ENCODE measurements at places on chromosomes 11 and 22. TPM values are rescaled to one million over a fixed set of nuclear protein-coding genes. Genes with fewer than 3 reads are reported as not detected.

DNA sequence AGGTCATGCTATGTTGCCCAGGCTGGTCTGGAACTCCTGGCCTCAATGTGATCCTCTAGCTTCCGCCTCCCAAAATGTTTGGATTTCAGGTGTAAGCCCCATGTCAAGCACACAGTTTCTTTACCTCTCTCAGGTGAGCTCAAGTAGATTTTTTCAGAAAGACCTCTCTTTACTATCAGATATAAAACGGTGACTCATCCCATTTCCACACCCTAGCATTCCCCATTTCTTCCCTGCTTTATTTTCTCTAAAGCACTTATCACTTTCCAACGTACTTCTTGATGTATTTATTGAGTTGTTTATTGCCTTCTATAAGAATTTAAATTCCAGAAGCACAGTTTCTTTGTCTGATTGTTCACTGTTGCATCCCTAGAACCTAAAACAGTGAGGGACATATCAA is 3.7 kb downstream of the TSG101 start:
- peaks cover 6% of the 10 kb centered on the region for H3K36me3 ChIP-seq
- H3K27me3 ChIP-seq: no peaks in the 10 kb centered on the region
- no peak for DNase-seq
- H3K27ac ChIP-seq: no peak overlapping the region
- H3K4me3 ChIP-seq: no peak overlapping the region

The TYR gene
- total RNA-seq: not detected

The LYVE1 gene
- not detected for total RNA-seq

The MPPED2 gene
- 25.9 TPM for total RNA-seq

- H3K4me1 ChIP-seq: peaks cover 8% of the 10 kb centered on the region
- H3K27ac ChIP-seq: peak overlapping the region; percentile 94
- no peaks in the 10 kb centered on the region for H3K27me3 ChIP-seq
- H3K36me3 ChIP-seq: peaks cover 79% of the 10 kb centered on the region
- H3K4me3 ChIP-seq: peak overlapping the region; percentile 89
- no peak for DNase-seq
Observed at GRCh38 chr22:30970356-30970746, 1.3 kb downstream of the TUG1 start.

- H3K4me1 ChIP-seq: peaks cover 21% of the 10 kb centered on the region
- no peaks in the 10 kb centered on the region for H3K27me3 ChIP-seq
- H3K27ac ChIP-seq: peak overlapping the region; percentile 99
- no peak for DNase-seq
Observed at GRCh38 chr22:41446057-41446501, 522 bp downstream of the TOB2 start.

GRCh38 chr11:131038597-131038996 is 122.3 kb upstream of the SNX19 start:
- no peak for DNase-seq
- peaks cover 21% of the 10 kb centered on the region for H3K27me3 ChIP-seq
- H3K4me1 ChIP-seq: peaks cover 5% of the 10 kb centered on the region
- no peak overlapping the region for H3K4me3 ChIP-seq

GRCh38 chr11:111520560-111520959 is 6.0 kb downstream of the HOATZ start:
- H3K27me3 ChIP-seq: peaks cover 3% of the 10 kb centered on the region
- H3K36me3 ChIP-seq: no peaks in the 10 kb centered on the region
- no peak overlapping the region for H3K4me3 ChIP-seq
- DNase-seq: no peak
- H3K4me1 ChIP-seq: no peaks in the 10 kb centered on the region

The PRODH gene
- total RNA-seq: 6.4 TPM

The BIK gene
- 1.9 TPM for total RNA-seq

The MS4A6E gene
- total RNA-seq: not detected

- H3K4me3 ChIP-seq: no peak overlapping the region
- peaks cover 13% of the 10 kb centered on the region for H3K27me3 ChIP-seq
- no peak for DNase-seq
- no peaks in the 10 kb centered on the region for H3K36me3 ChIP-seq
- no peak overlapping the region for H3K27ac ChIP-seq
Observed at GRCh38 chr11:118068206-118068944, 8.5 kb upstream of the TMPRSS4 start.

The OR4A15 gene
- not detected for total RNA-seq

DNA sequence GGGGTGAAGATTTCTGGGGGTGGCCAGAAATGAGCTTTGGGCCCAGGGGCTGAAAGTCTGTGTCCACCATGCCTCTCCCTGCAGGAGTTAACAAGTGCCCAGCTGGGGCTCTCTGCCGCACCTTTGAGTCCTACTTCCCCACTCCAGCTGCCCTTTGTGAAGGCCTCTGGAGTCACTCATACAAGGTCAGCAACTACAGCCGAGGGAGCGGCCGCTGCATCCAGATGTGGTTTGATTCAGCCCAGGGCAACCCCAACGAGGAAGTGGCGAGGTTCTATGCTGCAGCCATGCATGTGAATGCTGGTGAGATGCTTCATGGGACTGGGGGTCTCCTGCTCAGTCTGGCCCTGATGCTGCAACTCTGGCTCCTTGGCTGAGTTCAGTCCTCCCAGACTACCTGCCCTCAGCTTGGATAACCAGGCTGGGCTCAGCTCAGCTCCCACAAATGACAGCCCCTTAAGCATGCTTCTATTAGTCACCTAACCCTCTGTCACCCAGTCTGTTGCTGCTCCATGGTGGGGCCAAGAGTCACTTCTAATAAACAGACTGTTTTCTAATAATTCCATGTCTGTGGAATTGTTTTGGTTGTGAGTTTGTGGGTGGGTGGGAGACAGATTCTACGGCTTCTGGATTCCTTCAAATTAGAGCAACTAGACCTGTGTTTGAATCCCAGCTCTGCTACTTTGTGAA is 3.0 kb upstream of the INPPL1 start:
- no peak for DNase-seq
- H3K36me3 ChIP-seq: no peaks in the 10 kb centered on the region
- peaks cover 22% of the 10 kb centered on the region for H3K4me1 ChIP-seq
- H3K27ac ChIP-seq: no peak overlapping the region
- H3K4me3 ChIP-seq: no peak overlapping the region

GRCh38 chr11:60933416-60934123 is 9.3 kb downstream of the TMEM132A start:
- H3K27ac ChIP-seq: no peak overlapping the region
- H3K27me3 ChIP-seq: no peaks in the 10 kb centered on the region
- peaks cover 16% of the 10 kb centered on the region for H3K36me3 ChIP-seq

The KCNK4 gene
- total RNA-seq: not detected

DNA sequence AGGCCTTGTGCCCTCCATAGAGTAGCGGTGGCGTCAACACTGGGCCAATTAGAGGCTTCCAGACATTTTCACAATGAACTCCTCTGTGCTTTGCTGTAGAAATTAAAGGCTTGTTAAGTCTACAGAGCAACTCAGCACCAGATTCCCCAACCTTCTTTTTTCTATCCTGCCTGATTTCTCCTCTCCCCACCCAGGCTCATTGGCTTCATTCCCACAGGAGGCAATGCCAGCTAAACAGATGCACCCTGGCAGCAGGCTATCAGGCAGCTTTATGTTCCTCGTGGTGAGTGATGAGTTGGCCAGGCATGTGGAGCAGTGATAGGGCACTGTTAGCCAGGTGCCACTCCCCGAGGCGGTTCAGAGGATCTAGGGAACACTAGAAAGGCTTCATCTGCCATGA is 4.8 kb downstream of the DIXDC1 start:
- H3K27ac ChIP-seq: no peak overlapping the region
- no peak for DNase-seq
- H3K4me1 ChIP-seq: peaks cover 22% of the 10 kb centered on the region

The MTFP1 gene
- total RNA-seq: 16.6 TPM

GRCh38 chr11:15871904-15872626 is 484.3 kb downstream of the SOX6 start:
- no peaks in the 10 kb centered on the region for H3K36me3 ChIP-seq
- no peak for DNase-seq
- H3K4me1 ChIP-seq: no peaks in the 10 kb centered on the region
- no peaks in the 10 kb centered on the region for H3K27me3 ChIP-seq
- H3K4me3 ChIP-seq: no peak overlapping the region
- H3K27ac ChIP-seq: no peak overlapping the region

DNA sequence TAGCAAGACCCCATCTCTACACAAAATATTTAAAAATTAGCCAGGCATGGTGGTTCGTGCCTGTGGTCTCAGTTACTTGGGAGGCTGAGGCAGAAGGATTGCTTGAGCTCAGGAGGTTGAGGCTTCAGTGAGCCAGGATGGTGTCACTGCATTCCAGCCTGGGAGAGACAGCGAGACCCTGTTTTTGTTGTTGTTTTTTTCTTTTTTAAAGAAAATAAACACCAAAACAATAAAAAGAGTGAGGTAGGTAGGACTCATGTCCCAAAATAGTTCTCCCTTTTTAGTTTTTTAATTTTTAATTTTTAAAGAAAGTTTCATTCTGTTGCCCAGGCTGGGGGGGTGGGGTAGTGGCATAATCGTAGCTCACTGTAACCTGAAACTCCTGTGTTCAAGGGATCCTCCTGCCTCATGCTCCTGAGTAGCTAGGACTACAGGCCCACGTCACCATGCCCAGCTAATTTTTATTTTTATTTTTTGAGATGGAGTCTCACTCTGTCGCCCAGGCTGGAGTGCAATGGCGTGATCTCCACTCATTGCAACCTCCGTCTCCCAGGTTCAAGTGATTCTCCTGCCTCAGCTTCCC is 25.5 kb upstream of the MALAT1 start:
- no peaks in the 10 kb centered on the region for H3K27me3 ChIP-seq
- no peak for DNase-seq
- H3K36me3 ChIP-seq: no peaks in the 10 kb centered on the region
- H3K4me1 ChIP-seq: peaks cover 21% of the 10 kb centered on the region

The OR51B4 gene
- not detected for total RNA-seq

The CALCA gene
- 0.57 TPM for total RNA-seq

DNA sequence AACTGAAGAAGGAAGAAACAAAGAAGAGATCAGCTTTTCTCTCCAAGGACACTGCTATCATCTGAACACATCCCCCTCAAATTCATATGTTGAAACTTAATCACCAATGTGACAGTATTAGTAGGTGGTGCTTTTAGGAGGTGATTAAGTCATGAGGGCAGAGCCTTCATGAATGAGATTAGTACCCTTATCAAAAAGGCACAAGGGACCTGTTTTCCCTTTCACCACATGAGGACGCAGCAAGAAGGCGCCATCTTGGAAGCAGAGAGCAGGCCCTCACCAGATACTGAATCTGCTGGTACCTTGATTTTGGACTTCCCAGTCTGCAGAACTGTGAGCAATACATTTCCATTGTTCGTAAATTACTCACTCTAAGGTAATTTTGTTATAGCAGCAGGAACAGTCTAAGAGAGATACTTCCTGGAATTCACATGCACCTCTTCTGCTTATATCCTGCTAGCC is 20.9 kb upstream of the CREB3L1 start:
- H3K4me3 ChIP-seq: no peak overlapping the region
- H3K27ac ChIP-seq: no peak overlapping the region
- DNase-seq: no peak
- H3K27me3 ChIP-seq: no peaks in the 10 kb centered on the region

DNA sequence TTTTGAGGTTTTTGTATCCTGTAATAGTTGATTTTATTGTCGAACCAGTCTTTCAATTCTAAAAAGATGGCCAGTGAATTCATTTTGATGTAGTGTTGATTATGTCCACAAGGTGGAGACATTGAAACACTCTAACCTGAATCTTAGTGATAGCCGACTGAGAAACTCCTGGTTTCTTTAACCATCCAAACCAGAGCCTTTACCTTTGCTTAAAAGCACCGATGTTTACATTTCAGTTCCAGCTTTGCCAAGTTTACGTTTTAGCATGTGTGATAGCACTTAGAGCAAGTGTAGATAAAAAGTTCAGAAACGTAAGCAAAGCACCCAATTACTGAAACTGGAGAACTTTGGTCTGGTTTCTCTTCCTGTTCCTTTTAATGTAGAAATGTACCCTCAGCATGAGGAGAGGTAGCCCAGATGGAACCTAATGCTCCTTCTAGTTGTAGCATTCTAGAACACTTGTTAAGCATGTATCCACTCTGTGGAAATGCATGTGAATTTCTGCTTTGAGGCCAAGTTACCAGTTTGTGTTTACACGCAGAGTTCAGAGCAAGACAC is 208.6 kb downstream of the DBX1 start:
- H3K36me3 ChIP-seq: peaks cover 3% of the 10 kb centered on the region
- no peak for DNase-seq
- peaks cover 25% of the 10 kb centered on the region for H3K4me1 ChIP-seq
- H3K4me3 ChIP-seq: no peak overlapping the region
- H3K27me3 ChIP-seq: no peaks in the 10 kb centered on the region

The HEPHL1 gene
- total RNA-seq: not detected

DNA sequence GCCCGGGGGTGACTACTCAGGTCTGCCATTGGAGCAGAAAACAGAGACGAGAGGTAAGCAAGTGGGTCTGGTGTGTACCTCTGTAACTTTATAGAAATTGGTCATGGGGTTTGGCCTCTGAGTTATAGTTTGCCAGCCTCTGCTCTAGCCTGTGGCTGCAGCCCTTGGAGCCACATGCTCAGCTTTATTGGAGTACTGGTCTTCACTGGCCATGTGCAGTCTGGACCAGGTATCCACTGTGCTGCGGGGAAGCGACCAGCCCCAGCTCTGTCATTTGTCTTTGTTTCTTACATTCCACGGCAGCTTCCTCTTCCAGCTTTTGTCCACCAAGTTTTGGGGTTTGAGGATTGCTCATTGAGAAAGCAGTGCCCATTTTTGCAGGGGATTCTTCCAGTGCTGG is 453.4 kb downstream of the TBC1D22A start:
- no peaks in the 10 kb centered on the region for H3K4me1 ChIP-seq
- DNase-seq: peak; percentile 2
- no peak overlapping the region for H3K4me3 ChIP-seq
- H3K27ac ChIP-seq: no peak overlapping the region
- H3K27me3 ChIP-seq: no peaks in the 10 kb centered on the region

- H3K4me1 ChIP-seq: peaks cover 10% of the 10 kb centered on the region
- no peak for DNase-seq
- no peaks in the 10 kb centered on the region for H3K27me3 ChIP-seq
- H3K4me3 ChIP-seq: no peak overlapping the region
- H3K27ac ChIP-seq: no peak overlapping the region
Observed at GRCh38 chr11:99277281-99277680, 256.5 kb downstream of the CNTN5 start.

DNA sequence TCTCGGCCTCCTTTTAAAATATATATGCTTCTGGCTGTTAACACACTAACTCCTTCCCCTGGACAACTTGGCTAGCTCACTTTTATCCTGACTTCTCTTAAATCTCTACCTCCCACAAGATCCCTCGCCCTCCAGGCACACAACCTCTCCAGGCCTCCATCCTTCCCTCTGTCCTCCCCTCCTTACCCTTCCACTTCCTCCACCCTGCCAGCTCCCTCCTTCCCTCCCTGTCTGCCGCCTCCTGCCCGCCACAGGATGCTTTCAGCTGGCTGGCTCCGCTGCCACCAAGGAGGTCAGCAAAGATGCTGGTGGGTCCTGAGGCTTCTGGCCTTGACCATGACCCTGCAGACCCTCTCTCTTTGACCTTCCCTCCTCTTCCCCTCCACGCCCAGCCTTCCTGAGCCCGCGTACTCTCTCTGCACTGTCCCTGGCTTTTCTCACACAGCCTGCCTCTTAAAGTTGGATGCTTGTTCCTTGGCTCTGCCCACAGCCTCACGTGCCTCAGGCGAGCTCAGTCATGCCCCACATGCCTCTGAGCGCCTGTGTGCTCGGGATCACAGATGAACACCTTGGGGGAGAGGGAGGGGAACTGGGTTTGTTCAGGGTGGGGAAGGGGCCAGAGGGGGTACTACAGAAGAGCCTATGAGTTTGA is 6.7 kb downstream of the NFAM1 start:
- no peaks in the 10 kb centered on the region for H3K36me3 ChIP-seq
- DNase-seq: no peak
- no peaks in the 10 kb centered on the region for H3K4me1 ChIP-seq
- peaks cover 38% of the 10 kb centered on the region for H3K27me3 ChIP-seq

Measured in progenitor cell of endocrine pancreas (in vitro differentiated cells).